ENCODE measurements at places on chromosomes 7 and 10. TPM values are rescaled to one million over a fixed set of nuclear protein-coding genes. Genes with fewer than 3 reads are reported as not detected.

RSPH10B gene
- 0.04 TPM for total RNA-seq

IFIT1B gene
- not detected for total RNA-seq

MAGI2 gene
- total RNA-seq = 0.51 TPM

LIPK gene
- total RNA-seq = not detected

WDFY4 gene
- not detected for total RNA-seq

PSD gene
- total RNA-seq = 0.24 TPM

XRCC2 gene
- total RNA-seq = 9.3 TPM

TFEC gene
- not detected for total RNA-seq

CTNNA3 gene
- total RNA-seq = 0.07 TPM

AMPH gene
- not detected for total RNA-seq

PRKAR2B gene
- not detected for total RNA-seq

SH2B2 gene
- 0.35 TPM for total RNA-seq

CDC14C gene
- total RNA-seq = not detected

NPVF gene
- not detected for total RNA-seq

GPRIN2 gene
- total RNA-seq = 0.58 TPM

ABCB1 gene
- total RNA-seq = not detected

ELMO1 gene
- total RNA-seq = not detected

PARG gene
- total RNA-seq = 24.2 TPM

PAPSS2 gene
- 2.3 TPM for total RNA-seq

LRRN3 gene
- total RNA-seq = not detected

SORCS1 gene
- total RNA-seq = not detected

SPOCK2 gene
- 0.27 TPM for total RNA-seq

PLEKHS1 gene
- total RNA-seq = not detected

AKR1D1 gene
- not detected for total RNA-seq

PILRA gene
- 0.25 TPM for total RNA-seq

INMT gene
- not detected for total RNA-seq

SPRN gene
- not detected for total RNA-seq

MALRD1 gene
- 0.11 TPM for total RNA-seq

TSPAN13 gene
- 22.5 TPM for total RNA-seq

OR2F1 gene
- not detected for total RNA-seq

SLC13A1 gene
- not detected for total RNA-seq

CALHM3 gene
- not detected for total RNA-seq
